ENCODE measurements at places on chromosomes 1 and 21.
A peak's percentile ranks its signal among the peaks of the same experiment; 100 is the strongest.

DNA sequence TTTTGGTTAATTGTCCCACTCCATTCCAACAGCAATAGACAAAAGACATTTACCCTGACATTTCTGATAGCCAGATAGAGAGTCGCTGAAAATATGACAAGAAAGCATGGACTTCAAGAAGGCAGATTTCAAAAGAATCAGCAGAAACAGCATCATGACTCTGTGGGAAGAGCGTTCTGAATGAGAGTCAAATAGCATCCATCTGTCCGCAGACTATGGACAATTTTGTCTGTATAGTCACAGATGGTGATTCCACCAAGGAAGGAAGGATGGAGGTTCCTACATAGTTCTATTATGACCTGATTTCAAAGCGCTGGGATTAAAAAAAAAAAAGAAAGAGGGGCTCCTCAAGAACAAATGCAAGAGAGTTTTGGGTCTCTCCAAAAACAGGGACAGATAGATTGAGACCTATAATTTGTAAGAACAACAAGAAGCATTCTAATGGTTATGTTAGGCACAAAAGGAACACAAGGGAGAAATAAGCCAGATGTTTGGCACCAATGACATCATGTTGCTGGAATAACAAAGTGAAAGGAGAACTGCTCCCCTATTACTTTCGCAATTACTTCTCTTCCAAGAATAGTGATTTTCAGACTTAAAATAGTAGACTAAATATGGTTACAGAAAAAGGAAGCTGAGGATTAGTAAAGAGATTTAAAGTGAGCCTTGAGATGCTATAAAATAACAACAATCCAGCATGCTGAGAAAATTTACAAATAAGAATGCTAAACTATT, 28.5 kb downstream of the NIBAN1 start:
- DNase-seq = no peak

DNA sequence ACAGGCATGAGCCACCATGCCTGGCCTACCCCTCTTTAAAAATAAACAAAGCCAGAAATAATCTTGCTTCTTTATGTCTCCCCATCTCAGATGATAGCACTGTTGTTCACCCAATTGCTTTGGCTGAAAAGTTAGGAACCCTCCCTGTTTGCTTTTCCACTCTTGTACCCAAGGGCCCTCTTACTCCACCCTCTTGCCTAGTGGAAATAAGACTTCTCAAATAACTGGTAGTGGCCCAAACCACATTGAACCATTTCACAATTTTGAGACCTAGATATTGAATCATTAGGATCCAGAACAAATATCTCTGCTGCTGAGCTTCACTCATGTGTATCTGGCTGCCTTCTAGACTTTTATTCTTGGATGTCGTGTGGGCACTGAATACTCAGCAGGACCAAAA, 37.7 kb downstream of the RNF220 start:
- no peak for DNase-seq

GRCh38 chr1:162111572-162111971, 42.1 kb downstream of the NOS1AP start:
- no peak for DNase-seq

GRCh38 chr1:219669556-219669955, 56.7 kb upstream of the ZC3H11B start:
- no peak for DNase-seq

GRCh38 chr1:55257958-55258357, 42.8 kb upstream of the USP24 start:
- DNase-seq = no peak

GRCh38 chr1:235297579-235297978, 30.4 kb downstream of the ARID4B start:
- DNase-seq = no peak

GRCh38 chr1:227058321-227058751, 118.2 kb downstream of the COQ8A start:
- no peak for DNase-seq

GRCh38 chr1:166839600-166840308, 479 bp downstream of the POGK start:
- DNase-seq = peak; percentile 57

GRCh38 chr1:59345221-59345620, 48.3 kb downstream of the FGGY start:
- no peak for DNase-seq

GRCh38 chr1:117511273-117511672, 94.6 kb upstream of the TENT5C start:
- DNase-seq = no peak

DNA sequence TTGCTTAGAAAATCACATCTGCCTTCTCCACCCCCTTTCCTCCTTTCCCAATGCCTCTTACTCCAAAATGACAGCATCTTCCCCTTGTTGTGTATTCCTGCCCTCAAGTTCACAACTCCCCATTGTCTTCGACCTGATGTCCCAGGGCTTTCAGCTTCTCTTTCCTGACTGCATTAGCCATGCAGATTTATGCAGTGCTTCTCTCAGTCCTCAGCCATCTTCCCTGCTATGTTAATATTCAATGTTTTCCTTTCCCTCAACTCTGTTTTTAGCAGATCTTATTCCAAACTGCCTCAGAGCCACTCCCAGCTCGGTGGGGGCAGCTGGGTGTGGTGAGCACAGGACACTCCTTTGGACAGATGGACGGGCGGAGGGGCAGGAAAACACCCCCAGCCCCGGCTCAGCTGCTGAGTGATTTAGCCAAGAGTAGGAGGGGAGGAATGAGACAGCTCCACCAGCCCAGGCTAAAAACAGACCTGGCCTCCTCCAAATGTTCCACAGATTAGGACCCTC, 71.0 kb downstream of the CD2 start:
- peak; percentile 90 for DNase-seq

DNA sequence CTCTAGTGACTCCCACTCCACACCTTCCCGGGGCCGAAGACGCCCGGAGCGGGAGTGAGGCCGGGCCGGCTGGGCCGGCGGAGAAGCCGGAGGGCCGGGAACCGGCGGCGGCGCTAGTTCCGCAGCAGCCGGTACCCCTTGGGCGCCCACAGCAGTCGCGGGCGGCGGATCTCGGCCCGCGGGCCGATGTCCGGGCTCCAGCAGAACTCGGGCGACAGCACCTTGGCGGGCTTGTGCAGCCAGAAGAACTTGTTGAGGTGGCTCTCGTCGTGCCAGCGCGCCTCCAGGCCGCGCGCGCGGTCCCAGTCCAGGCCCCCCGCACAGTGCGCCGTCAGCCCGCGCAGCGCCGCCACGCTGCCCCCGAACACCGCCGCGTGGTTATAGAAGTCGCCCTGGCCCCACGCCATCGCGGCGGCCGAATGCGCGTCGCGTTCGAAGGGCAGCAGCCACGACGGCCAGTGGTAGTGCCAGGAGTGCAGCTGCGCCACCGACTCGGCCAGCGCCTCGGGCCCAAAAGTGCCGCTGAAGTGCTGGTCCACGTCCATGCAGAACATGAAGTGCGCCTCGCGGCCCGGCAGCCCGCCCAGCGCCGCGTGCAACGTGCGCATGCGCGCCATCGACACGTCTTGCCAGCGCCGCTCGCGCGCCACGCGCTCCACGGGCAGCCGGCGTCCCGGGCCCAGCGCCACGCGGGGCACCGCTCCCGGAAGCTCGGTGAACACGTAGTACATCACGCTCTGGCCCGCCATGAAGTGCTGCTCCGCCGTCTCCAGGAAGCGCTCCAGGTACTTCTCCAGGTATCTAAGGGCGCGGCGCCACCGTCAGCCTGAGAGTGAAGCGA, 14.0 kb downstream of the A3GALT2 start:
- peak; percentile 65 for DNase-seq

DNA sequence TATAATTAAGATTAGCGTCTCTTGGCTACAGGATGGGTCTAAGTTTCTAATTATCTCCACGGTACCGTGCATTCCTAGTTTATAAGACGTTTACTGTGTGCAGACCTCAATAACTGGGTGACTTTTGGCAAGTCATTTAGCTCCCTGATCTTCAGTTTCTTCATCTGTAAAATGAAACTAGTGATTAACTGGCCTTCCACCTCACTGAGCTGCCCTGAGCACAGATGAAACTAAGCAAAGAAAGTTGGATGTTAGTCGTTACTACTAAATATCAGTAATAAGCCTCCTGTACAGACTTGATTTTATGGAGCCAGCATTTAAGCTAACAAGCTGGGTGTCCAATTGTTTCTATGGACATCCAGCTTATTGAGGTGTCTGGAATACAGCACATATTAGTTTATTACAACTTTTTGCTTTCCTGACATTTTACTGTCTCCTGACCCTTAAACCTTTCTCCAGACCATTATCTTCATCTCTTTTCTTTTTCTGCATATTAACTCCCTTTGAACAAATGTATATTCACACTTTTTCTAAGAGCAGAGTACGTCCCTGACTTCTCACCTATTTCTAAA, 1.1 kb downstream of the CR2 start:
- DNase-seq = no peak

DNA sequence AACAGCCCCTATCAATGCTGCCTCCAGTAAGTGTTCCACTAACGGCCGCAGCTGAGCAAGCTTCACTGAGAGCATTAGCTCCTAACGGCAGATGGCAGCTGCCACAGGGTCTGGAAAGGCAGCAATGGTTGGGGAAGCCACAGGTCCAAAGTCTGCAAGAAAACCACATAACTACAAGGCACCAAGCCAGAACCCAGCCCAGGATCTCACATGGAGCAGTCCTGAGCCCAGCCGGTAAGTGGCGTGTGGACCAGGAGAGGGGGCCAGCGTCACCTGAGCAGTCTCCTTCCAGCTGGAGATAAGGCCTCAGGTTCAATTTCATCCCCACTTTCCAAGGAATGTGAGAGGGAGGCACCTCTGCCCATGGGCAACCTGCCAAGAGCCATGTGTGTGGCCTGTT, 13.2 kb downstream of the SYT2 start:
- no peak for DNase-seq

- no peak for DNase-seq
These were observed 175.5 kb upstream of the PTBP2 start for GRCh38 chr1:96545935-96546656.

- no peak for DNase-seq
These were observed 137.7 kb downstream of the COL11A1 start for GRCh38 chr1:102970496-102971078.

DNA sequence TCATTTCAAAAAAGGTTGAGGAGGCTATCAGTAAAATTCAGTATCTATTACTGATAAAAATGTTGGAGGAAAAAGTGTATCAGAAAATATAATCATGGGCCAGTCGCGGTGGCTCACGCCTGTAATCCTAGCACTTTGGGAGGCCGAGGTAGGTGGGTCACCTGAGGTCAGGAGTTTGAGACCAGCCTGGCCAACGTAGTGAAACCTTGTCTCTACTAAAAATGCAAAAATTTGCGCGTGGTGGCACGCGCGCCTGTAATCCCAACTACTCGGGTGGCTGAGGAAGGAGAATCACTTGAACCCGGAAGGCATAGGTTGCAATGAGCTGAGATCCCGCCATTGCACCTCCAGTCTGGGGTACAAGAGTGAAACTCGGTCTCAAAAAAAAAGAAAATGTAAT, 5.3 kb upstream of the ATP1A4 start:
- DNase-seq = no peak

- no peak for DNase-seq
These were observed 34.9 kb downstream of the SIM2 start for GRCh38 chr21:36733857-36734256.

GRCh38 chr1:177024623-177025022, 139.9 kb downstream of the ASTN1 start:
- no peak for DNase-seq

DNA sequence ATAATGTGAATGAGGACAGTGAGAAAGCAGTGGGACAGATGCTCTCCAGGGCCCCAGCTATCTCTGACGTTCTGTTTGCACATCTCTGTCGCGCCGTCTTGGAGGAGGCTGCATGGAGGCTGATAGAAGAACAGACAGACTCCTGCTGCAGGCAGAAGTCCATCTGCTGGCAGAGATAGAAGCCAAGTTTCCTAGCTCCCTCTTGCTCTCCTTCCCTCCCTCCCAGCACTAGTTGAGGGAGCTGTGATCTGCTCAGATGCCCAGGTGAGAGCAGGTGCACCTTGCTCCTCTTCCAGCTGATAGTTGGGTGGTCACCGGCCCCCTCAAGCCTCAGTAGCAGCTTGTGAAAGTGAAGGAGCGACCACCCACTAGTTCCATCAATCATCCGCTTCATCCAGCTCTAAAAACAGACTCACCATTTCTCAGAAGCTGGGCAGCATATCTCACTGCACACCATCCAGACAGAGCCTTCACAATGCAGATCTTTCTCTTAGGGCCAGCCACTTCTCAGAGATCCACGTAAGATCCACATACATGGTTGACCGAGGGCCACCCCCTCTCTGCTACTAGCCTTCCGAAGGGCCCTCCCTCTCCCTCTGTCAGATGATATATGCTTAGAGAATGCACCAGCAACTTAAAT, 12.9 kb downstream of the LRRN2 start:
- no peak for DNase-seq

- no peak for DNase-seq
These were observed 112.6 kb upstream of the ERRFI1 start for GRCh38 chr1:8138673-8139072.

GRCh38 chr1:160437432-160438316, 37.3 kb downstream of the VANGL2 start:
- DNase-seq = no peak

DNA sequence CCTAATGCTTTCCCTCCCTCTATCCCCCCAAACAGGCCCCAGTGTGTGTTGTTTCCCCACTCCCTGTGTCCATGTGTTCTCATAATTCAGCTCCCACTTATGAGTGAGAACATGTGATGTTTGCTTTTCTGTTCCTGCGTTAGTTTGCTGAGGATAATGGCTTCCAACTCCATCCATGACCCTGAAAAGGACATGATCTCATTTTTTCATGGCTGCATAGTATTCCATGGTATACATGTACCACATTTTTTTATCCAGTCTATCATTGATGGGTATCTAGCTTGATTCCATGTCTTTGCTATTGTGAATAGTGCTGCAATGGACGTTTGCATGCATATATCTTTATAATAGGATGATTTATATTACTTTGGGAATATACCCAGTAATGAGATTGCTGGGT, 8.7 kb downstream of the PRSS38 start:
- DNase-seq = no peak

GRCh38 chr1:102174259-102174863, 177.6 kb upstream of the OLFM3 start:
- no peak for DNase-seq

GRCh38 chr1:174021591-174022079, 522 bp downstream of the RC3H1 start:
- peak; percentile 57 for DNase-seq

GRCh38 chr1:199959033-199959774, 68.3 kb upstream of the NR5A2 start:
- no peak for DNase-seq

DNA sequence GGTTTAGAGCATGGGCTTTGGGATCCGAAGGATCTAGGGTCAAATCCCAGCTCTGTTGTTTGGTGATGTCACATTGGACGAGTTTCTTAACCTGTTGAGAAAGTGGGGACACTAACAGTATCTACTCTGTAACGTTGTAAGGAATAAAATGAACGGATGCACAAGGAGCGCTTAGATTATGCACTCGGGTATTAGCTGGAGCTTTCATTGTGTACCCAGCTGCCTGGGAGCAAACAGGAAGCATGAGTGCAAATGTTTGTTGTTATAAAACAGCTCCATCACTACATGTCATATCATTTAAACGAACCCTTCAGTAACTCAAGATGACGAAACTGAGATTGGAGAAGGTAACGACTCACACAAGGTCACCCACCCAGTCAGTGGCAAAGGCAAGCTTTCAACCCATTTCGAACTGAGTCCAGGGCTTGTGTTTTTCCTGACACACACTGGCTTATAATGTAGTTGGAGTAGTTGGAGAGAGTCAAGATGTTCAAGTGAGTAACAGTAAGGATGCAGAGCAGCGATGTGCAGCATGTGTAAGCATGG, 16.2 kb upstream of the SLC6A17 start:
- no peak for DNase-seq

- no peak for DNase-seq
These were observed 6.9 kb downstream of the PDPN start for GRCh38 chr1:13590486-13590885.

GRCh38 chr1:183506561-183506960, 34.3 kb downstream of the SMG7 start:
- DNase-seq = no peak

Measured in femur (tissue), 1 donor.